IgD-negative memory B cell (primary cell): ENCODE measurements at places on chromosomes 3 and 15. TPM values are rescaled to one million over a fixed set of nuclear protein-coding genes. Genes with fewer than 3 reads are reported as not detected.

Gene ZNF660
- polyA plus RNA-seq = not detected

Gene PAQR9
- polyA plus RNA-seq = not detected

Gene LRRC3B
- not detected for polyA plus RNA-seq

Gene EPHA3
- not detected for polyA plus RNA-seq

Gene TMEM202
- not detected for polyA plus RNA-seq

Gene CFAP91
- polyA plus RNA-seq = not detected

Gene KIF23
- polyA plus RNA-seq = 1.0 TPM

Gene C3orf22
- polyA plus RNA-seq = not detected

Gene SAXO2
- polyA plus RNA-seq = 4.2 TPM

Gene TGM5
- polyA plus RNA-seq = not detected

Gene AMIGO3
- polyA plus RNA-seq = 1.5 TPM

Gene TM4SF1
- polyA plus RNA-seq = not detected

Gene EXD1
- polyA plus RNA-seq = not detected

Gene CLDN16
- not detected for polyA plus RNA-seq

Gene CACNA2D3
- not detected for polyA plus RNA-seq

Gene LPP
- 29.2 TPM for polyA plus RNA-seq
